Glutamatergic neuron (in vitro differentiated cells): ENCODE measurements at places on chromosomes 5 and 9. TPM values are rescaled to one million over a fixed set of nuclear protein-coding genes. Genes with fewer than 3 reads are reported as not detected.
A peak's percentile ranks its signal among the peaks of the same experiment; 100 is the strongest.

Gene TMEM215
- 0.27 TPM for total RNA-seq

Gene CDC20B
- 0.34 TPM for total RNA-seq

Gene VAV2
- total RNA-seq = 270 TPM

Gene GKAP1
- 47.4 TPM for total RNA-seq

Gene CNTLN
- total RNA-seq = 11.3 TPM

Gene OR13J1
- not detected for total RNA-seq

Gene CDX1
- not detected for total RNA-seq

- H3K36me3 ChIP-seq = peaks cover 11% of the 10 kb centered on the region
- H3K27ac ChIP-seq = peak overlapping the region; percentile 89
- no peak for DNase-seq
- no peak overlapping the region for H3K4me3 ChIP-seq
- H3K4me1 ChIP-seq = peaks cover 41% of the 10 kb centered on the region
- peaks cover 12% of the 10 kb centered on the region for H3K27me3 ChIP-seq
These were observed 202.9 kb downstream of the AOPEP start for GRCh38 chr9:94929369-94929756.

- H3K27me3 ChIP-seq = no peaks in the 10 kb centered on the region
- no peaks in the 10 kb centered on the region for H3K4me1 ChIP-seq
- no peak overlapping the region for H3K4me3 ChIP-seq
- no peaks in the 10 kb centered on the region for H3K36me3 ChIP-seq
- no peak overlapping the region for H3K27ac ChIP-seq
- DNase-seq = no peak
These were observed 9.9 kb downstream of the PAPPA start for GRCh38 chr9:116163293-116164055.

GRCh38 chr9:101014566-101014965, 14.0 kb upstream of the PLPPR1 start:
- no peaks in the 10 kb centered on the region for H3K36me3 ChIP-seq
- H3K4me3 ChIP-seq = no peak overlapping the region
- H3K27ac ChIP-seq = no peak overlapping the region
- H3K4me1 ChIP-seq = peaks cover 9% of the 10 kb centered on the region

GRCh38 chr9:133476036-133476931, 2.6 kb downstream of the SLC2A6 start:
- peak overlapping the region; percentile 64 for H3K4me3 ChIP-seq
- no peak for DNase-seq
- no peaks in the 10 kb centered on the region for H3K36me3 ChIP-seq
- H3K27ac ChIP-seq = no peak overlapping the region
- H3K4me1 ChIP-seq = peaks cover 7% of the 10 kb centered on the region
- H3K27me3 ChIP-seq = peaks cover 5% of the 10 kb centered on the region

GRCh38 chr9:33468797-33469621, 4.7 kb downstream of the NOL6 start:
- no peak overlapping the region for H3K27ac ChIP-seq
- no peak overlapping the region for H3K4me3 ChIP-seq
- peaks cover 5% of the 10 kb centered on the region for H3K4me1 ChIP-seq
- no peak for DNase-seq
- peaks cover 2% of the 10 kb centered on the region for H3K27me3 ChIP-seq
- no peaks in the 10 kb centered on the region for H3K36me3 ChIP-seq

DNA sequence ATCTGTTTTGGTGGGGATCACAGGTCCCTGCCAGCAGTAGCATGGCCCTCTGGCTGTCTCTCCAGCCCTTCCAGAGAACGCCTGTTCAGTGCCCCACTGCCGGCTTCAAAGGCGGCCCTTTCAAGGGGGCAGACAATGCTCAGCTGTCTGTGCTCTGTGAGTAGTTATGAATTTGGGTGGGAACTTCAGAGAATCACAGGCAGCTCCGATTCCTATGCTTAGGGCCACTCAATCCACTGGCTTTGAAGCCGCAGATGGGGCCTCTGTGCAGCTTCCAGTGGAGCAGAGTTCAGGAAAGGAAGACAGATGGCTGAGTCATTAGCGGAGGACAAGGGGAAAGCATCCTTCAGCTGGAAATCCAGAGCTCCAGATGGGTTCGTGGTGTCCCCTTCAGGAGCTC, 42.4 kb downstream of the NKX2-5 start:
- no peak overlapping the region for H3K4me3 ChIP-seq
- no peaks in the 10 kb centered on the region for H3K36me3 ChIP-seq
- H3K27ac ChIP-seq = no peak overlapping the region
- H3K4me1 ChIP-seq = no peaks in the 10 kb centered on the region
- DNase-seq = no peak
- H3K27me3 ChIP-seq = peaks cover 6% of the 10 kb centered on the region
